ENCODE measurements at places on chromosomes 3 and 15.

GRCh38 chr15:91611561-91612323 lies 241.8 kb upstream of the SLCO3A1 start:
- no peak overlapping the region for H3K4me3 ChIP-seq
- no peak for DNase-seq
- no peaks in the 10 kb centered on the region for H3K36me3 ChIP-seq
- peaks cover 29% of the 10 kb centered on the region for H3K27me3 ChIP-seq

DNA sequence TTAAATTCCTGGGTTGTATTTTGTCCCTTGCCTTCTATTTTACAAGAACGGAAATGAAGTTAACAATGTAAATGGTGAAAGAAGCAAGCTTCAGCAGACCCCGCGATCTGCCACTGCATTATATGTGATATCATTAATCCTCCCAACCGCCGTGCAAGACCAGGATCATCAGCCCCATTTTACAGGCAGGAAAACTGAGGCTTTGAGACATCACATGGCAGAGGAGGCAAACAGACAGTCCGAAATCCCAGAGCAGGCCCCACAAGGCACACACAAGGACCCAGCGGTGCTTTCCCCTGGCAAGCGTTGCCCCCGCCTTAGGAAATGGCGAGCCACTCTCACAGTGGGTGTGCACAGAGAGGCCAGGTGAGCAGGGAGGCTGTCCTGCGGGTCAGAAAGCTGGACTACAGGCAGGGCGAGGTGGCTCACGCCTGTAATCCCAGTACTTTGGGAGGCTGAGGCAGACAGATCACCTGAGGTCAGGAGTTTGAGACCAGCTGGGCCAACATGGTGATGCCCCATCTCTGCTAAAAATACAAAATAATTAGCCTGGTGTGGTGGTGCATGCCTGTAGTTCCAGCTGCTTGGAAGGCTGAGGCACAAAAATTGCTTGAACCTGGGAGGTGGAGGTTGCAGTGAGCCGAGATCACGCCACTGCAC lies 16.2 kb downstream of the FGD5 start:
- no peaks in the 10 kb centered on the region for H3K4me1 ChIP-seq
- H3K27me3 ChIP-seq = peaks cover 97% of the 10 kb centered on the region
- no peaks in the 10 kb centered on the region for H3K36me3 ChIP-seq
- DNase-seq = no peak
- no peak overlapping the region for H3K4me3 ChIP-seq
- H3K27ac ChIP-seq = no peak overlapping the region

DNA sequence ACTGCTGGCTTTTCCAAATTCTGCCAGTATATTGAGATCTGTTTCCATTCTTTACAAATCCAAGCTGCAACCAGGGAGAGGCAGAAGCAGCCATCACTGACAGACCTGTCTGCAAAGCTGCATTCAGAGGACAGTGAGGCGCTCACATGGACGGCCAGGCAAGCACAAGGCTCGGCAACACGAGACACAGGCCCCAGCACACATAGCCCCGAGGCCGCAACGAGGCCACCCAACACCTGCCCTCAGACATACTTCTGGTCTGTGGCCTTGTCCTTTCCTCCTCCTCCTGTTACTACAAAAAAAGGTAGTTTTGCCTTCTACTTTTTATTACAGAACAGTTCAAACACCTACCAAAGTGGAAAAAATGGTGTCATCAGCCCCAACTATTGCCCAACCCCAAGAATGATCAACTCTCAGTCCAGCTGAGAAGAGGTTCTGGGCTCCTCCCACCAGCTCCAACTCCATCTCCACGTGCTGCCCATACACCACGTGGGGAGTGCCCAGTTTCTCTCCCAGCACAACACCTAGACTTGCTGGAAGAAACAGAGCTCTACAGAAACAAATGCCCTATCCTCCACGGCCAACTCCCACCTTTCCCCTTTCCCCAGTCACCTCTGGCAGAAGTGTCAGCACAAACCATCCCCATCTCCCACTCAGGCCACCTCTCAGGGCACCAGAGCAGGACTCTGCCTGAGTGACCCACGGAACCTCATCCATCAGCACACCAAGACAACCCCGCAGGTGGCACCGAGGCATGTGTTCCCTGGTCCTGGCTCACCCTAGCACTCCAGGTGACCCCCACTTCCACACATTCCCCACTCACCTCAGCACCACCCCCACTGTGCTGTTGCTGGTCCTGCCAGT lies 7.4 kb downstream of the ZXDC start:
- peaks cover 14% of the 10 kb centered on the region for H3K4me1 ChIP-seq
- no peak for DNase-seq
- no peaks in the 10 kb centered on the region for H3K27me3 ChIP-seq
- H3K27ac ChIP-seq = no peak overlapping the region
- H3K4me3 ChIP-seq = no peak overlapping the region
- H3K36me3 ChIP-seq = peaks cover 17% of the 10 kb centered on the region

DNA sequence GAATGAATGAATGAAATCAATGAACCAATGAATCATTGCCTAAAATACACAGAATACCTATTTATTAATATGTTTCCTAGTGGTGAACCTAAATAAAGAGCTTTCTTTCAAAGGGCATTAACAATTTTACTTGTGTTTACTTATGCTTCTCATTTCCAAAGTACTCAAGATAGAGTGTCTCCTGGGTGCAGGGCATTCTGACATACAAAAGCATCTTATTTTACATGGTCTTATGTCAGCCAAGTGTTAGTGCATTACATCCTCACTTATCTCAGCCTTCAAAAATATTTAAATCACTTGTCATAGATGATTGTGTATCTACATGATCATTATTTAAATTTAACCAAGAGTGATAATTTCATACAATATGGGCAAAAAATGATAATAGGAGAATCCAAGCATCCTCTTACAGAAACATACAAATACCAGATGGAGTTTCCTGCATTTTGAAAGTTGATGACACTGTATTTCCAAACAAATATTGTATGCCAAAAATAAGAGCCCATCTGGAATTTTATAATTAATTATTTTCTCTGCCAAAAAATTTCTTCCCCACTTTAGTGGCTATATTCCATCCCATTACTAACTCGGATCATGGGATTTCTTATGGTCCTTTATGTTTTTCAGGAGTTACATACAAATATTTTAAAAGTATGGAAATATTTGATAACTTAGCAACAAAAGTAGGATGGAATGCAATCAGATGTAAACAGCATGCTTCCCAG lies 279.0 kb downstream of the RBMS3 start:
- no peaks in the 10 kb centered on the region for H3K4me1 ChIP-seq
- no peak overlapping the region for H3K27ac ChIP-seq
- DNase-seq = no peak
- H3K4me3 ChIP-seq = no peak overlapping the region
- H3K27me3 ChIP-seq = no peaks in the 10 kb centered on the region

DNA sequence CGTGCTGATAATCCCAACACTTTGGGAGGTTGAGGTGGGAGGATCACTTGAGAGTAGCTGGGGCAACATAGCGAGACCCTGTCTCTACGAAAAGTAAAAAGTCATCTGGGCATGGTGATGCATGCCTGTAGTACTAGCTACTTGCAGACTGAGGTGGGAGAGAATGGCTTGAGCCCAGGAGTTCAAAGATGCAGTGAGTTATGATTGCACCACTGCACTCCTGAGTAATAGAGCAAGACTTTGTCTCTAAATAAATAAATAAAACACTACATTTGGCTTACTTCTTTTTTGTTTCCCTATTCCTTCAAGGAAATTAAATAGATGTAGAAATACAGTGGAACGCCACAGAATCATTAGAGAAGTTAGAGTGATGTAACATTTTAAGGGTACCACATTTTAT lies 20.1 kb upstream of the LDHAL6B start:
- DNase-seq = no peak
- peaks cover 12% of the 10 kb centered on the region for H3K4me1 ChIP-seq
- peaks cover 23% of the 10 kb centered on the region for H3K36me3 ChIP-seq
- H3K27ac ChIP-seq = no peak overlapping the region
- no peaks in the 10 kb centered on the region for H3K27me3 ChIP-seq

DNA sequence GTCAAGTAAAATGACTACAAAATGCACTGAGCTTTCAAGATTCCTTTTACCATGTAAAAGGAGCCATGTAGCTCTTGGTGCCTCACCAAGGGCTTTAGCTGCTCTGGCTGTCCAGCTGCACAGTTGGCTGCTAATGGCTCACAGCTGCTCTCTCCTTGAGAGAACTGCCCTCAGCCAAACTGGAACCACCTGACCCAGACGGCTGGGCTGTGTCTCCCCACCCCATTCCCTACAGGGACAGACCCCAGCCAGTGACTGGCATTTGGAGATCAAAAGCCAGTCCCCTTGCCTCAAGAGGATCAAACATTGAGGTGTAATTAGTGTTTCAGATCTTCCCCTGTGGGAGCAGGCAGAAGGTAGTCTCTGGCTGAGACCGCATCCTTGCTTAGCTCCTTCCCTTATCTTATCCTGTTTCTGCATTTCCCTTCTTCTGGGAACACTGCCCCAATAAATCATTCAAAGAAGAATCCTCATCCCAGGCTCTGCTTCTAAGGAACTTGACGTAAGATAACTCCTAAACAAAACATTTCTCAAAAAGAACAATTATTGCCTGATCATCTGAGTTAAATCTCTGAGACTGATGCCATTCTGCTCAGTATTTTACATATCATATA lies 28.6 kb upstream of the UBE2E2 start:
- no peak overlapping the region for H3K27ac ChIP-seq
- DNase-seq = no peak
- no peaks in the 10 kb centered on the region for H3K36me3 ChIP-seq
- H3K27me3 ChIP-seq = no peaks in the 10 kb centered on the region

DNA sequence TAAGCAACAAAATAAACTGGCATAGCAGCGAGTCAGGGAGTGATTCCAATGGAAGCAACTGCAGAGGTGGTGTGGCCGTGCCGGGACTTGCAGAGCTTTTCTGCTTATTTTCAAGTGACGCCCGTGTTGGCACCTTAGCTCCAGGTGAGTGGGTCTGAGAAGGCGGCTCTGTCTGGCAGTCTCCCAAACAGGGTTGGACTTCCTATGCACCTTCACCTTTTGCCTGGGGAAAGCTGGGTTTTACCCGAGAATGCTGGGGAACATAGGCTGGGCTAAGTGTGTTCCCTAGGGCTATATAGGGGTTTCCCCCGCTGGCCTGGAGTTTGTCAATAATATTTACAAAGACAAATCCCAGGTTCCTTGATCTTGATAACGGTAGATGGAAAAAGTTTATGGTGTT lies 179.9 kb upstream of the TBL1XR1 start:
- no peaks in the 10 kb centered on the region for H3K27me3 ChIP-seq
- no peak overlapping the region for H3K27ac ChIP-seq
- H3K4me1 ChIP-seq = no peaks in the 10 kb centered on the region
- no peaks in the 10 kb centered on the region for H3K36me3 ChIP-seq
- H3K4me3 ChIP-seq = peak overlapping the region; percentile 26
- DNase-seq = peak; percentile 33

GRCh38 chr3:124381575-124382333 lies 348.5 kb upstream of the UMPS start:
- H3K27me3 ChIP-seq = no peaks in the 10 kb centered on the region
- peak; percentile 98 for DNase-seq
- no peak overlapping the region for H3K4me3 ChIP-seq
- H3K4me1 ChIP-seq = peaks cover 37% of the 10 kb centered on the region
- H3K36me3 ChIP-seq = no peaks in the 10 kb centered on the region
- H3K27ac ChIP-seq = peak overlapping the region; percentile 58

DNA sequence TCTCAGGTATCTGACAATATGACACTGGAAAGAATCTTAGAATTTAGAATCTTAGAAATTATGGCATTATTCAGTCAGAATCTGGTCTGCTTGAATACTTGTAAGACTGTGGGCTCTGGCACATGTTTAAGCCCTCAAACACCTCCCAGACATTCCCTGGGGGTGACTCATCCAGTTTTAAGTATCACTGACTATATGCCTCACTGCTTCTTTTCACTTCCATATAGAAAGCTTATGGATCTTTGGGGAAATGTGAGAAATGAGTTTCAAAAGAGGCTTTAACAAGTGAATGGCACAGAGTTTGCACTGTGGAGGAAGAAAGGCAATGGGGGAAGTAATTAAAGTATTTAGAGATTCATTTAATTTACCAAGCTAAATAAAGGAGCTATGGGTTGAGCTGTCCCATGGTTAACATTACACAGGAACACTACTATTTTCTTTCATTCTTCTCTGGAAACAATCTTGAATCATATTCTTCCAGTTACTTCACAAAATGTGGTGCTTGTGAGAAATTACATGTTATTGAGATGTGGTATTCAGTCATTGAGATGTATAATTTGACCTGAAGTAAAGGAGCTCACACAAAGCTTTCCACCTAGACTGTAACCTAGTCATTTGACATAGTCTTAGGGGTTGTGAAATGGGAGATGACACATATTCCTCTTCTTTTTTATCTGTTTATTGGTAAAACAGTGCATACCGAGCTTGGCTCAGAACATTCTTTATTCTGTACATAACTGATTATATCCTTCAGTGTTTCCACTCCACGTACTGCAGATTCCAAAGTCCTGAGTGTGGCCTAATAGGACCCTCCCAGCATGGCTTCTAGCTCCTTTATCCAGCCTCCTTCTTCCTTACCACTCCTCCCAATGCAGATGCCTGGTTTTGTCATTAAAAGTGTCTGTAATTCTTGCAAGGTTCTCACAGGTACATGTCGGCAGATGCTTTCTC lies 544.6 kb upstream of the NECTIN3 start:
- DNase-seq = peak; percentile 92
- peaks cover 26% of the 10 kb centered on the region for H3K4me1 ChIP-seq
- peak overlapping the region; percentile 36 for H3K27ac ChIP-seq
- no peaks in the 10 kb centered on the region for H3K27me3 ChIP-seq

DNA sequence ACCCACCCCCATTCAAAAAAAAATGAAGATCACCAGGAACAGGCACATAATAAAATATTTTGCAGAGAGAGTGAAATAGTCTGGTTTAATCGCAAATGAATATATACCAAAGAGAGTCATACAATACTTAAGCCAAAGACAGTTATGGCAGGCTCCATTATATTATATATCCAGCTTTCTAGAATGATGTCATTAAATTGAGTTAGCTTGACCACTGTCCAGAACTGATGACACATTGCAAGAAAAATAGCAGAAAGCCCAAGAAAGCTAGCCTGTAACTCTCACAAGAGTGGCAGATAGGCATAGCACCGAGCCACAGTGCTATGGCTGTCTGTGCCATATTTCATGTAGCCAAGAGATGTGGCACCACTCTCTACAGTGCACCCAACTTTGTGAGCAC lies 231.9 kb upstream of the SEMA6D start:
- no peak overlapping the region for H3K4me3 ChIP-seq
- no peaks in the 10 kb centered on the region for H3K27me3 ChIP-seq
- DNase-seq = peak; percentile 7
- H3K27ac ChIP-seq = peak overlapping the region; percentile 72
- no peaks in the 10 kb centered on the region for H3K36me3 ChIP-seq

GRCh38 chr3:54895613-54896012 lies 32.2 kb downstream of the LRTM1 start:
- no peak overlapping the region for H3K27ac ChIP-seq
- no peaks in the 10 kb centered on the region for H3K27me3 ChIP-seq
- DNase-seq = no peak
- no peak overlapping the region for H3K4me3 ChIP-seq

DNA sequence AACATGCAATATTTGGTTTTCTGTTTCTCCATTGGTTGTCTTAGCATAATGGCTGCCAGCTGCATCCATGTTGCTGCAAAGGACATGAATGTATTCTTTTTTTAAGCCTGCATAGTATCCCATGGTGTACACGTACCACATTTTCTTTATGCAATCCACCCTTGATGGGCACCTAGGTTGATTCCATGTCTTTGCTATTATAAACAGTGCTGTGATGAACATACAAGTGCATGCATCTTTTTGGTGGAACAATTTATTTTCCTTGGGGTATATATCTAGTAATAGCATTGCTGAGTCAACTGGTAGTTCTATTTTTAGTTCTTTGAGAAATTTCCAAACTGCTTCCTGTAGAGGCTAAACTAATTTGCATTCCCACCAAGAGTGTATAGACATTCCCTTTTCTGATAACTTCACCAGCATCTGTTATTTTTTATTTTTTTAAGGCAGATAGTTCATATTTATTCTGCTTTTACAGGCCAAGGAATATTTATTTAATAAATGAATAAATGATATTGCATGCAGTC lies 62.4 kb upstream of the NPHP3 start:
- H3K36me3 ChIP-seq = no peaks in the 10 kb centered on the region
- H3K4me3 ChIP-seq = no peak overlapping the region
- H3K27ac ChIP-seq = no peak overlapping the region
- H3K4me1 ChIP-seq = no peaks in the 10 kb centered on the region
- no peak for DNase-seq

Measured in PC-3 (cell line).